Progenitor cell of endocrine pancreas (in vitro differentiated cells): ENCODE measurements at places on chromosomes 3 and 15.

GRCh38 chr3:58323529-58324390 is 8.9 kb upstream of the PXK start:
- no peak for DNase-seq

GRCh38 chr3:194487289-194488054 is 670 bp upstream of the ATP13A3 start:
- DNase-seq, result no peak

GRCh38 chr15:78998526-78998925 is 53.7 kb upstream of the CTSH start:
- no peak for DNase-seq

DNA sequence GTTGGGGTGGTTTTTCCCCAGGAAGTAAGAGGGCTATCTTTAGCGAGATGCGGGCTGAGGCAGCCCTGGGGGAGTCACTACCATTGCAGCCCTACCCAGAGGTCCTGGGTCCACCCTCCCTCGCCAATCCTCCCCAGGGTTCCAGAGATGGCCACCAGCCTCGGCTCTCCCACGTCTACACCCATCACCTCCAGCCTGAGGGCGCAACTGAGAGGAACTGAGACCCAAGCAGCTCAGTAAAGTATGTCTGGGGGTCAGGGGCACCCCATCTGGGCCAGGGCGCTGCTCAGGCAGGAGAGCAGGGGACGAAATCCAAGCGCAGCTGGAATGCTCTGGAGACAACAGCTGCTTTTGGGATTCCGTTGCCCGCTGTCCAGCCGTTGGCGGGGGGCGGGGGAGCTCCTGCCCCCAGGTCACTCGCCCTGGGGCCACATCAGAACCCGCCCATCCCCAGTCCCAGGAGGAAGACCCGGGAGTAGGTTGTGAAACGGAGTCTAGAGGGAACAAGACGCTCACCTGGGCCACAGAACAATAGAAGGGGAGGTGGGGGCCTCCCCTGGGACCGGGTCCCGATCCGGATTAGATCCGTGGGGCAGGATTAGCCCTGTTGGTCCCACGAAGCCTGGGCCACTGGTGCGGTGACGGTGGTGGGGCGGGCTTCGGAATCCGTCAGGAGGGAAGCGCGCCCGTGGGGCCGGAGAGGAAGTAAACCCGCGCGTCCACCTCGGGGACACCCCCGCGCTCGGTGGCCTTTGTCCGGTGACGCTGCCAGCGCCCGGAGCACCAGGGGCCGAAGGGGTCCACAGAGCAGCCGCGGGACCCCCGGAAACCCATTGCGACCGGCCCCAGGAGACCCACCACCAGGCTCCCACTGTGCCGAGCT is 1.4 kb upstream of the NDUFAF3 start:
- no peak for DNase-seq

DNA sequence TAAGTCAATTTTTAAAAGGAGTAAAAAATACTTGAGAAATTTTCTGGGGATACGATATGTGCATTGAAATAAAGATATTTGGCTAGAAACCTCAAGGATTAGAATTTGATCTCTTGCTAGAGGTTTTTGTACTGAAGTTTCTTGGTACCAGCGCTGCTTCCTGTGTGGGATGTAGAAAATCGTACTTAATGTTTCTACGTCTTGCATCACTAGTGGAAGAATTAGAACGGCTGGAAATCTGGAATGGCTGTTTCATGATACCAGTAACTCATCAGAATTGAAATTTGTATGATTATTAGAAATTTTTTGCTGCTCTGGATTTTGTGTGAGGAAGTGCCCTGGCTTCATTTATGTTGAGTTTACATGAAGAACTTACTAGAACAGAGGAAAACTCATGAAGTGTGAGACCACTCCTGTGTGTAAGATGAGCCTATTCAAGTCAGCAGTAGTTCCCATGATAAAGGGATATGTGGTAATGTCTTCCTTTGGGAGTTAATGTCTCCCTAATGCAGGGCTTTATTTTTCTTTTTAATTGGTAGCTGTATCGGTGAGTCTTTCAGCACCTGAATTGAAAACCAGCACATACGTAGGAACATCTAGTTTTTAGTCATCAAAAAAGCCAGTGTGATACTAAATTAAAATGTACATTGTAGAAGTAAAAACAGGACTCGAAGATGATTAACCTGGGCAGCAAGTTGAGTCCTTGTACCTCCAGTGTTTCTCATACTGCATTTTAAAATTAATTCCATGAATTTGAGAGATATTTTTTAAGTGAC is 3.2 kb downstream of the KBTBD8 start:
- DNase-seq, result no peak

DNA sequence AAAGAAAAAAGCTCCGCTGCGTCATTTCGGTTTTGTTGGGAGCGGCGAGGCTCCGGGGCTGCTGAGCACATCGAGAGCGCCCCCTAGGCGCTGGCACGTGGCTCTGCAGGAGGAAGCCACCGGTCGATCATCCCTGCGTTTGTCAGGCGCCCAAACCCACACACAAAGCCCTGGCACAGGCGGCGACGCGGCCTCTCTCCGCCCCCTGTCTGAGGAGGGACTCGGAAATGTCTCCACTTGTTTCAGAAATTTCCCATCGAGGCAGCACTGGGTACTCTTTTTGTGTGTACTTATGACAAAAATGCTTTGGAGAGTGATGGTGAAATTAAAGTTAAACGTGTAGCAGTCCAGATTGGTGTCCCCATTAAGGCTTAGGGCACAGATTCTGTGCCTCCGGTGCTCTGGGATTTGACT is 407.3 kb upstream of the ONECUT1 start:
- peak; percentile 69 for DNase-seq

- DNase-seq, result no peak
Measured at GRCh38 chr3:23170291-23170690, 32.8 kb upstream of the UBE2E2 start.

DNA sequence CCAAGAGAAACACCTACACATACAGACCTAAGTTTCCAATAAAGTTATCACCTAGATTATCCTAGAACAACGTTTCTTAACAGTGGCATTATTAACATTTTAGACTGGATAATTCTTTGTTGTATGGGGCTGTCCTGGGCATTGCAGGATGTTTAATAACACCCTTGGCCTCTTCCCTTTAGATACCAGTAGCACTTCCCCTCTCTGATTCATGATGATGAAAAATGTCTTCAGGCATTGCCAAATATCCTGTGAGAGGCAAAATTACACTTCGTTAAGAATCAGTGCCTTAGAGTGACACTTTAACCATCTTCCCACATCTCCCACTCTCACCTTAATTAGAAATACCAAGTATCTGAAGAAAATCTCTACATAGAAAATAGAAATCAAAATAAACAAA is 352.6 kb downstream of the CGGBP1 start:
- DNase-seq, result no peak
